ENCODE measurements at places on chromosomes 5 and 9.

- no peak for DNase-seq
Measured at GRCh38 chr5:134545070-134545868, 19.8 kb downstream of the JADE2 start.

GRCh38 chr9:93028448-93029006, 30.0 kb upstream of the SUSD3 start:
- no peak for DNase-seq

DNA sequence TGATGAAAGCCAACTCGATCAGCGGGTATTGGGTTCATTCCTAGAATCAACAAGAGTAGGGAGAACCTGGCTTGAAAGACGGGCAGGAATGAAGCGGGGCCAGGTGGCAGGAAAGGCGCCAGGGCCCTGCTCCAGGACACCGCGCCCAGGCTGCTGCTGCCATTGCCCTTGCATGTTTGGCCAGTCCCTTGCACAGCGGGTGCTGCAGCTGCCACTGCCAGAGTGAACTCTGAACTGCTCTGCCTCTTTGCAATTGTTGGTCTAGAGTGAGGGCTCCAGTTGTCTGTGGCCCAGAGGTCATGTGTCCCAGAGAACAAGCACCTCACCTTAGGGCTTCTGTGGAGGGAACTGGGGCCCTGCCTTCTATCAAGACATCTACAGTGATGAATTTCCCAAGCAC, 24.0 kb upstream of the CARTPT start:
- no peak for DNase-seq

DNA sequence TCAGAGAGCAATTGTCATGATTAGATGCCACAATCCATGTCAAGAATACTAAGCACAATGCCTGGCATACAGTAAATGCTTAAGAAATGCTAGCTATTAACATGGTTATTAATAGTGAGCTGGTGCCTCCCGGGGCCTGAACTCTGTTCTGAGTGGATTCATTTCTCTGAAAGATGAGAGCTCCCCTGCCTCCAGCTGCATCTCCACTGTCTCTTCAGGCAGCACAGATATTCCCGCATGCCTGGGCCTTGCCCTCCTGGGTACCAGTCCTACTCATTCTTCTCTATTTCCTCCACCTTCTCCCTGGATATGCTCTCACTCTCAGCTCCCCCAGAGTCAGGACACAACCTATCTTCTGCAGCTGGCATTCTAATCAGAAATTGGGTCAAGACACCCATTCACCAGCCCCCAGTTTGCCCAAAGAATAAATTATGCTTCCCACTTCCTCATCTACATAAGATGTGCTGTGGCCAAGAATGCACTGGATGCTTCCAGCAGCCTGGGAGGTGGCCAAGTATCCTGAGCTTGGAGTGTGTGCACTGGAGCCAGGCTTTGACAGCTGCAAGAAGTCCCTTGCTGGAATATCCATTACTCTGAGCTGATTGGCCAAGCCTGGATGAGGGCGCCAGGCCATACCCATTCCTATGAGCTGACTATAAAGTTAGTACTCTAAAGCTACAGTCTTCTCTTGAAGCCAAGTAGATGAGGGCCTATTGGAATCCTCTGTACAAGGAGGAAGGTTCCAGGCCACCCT, 669.0 kb downstream of the ACTL7B start:
- no peak for DNase-seq

Data from glomerular endothelial cell (primary cell).